ENCODE measurements at places on chromosomes 5 and 9.

DNA sequence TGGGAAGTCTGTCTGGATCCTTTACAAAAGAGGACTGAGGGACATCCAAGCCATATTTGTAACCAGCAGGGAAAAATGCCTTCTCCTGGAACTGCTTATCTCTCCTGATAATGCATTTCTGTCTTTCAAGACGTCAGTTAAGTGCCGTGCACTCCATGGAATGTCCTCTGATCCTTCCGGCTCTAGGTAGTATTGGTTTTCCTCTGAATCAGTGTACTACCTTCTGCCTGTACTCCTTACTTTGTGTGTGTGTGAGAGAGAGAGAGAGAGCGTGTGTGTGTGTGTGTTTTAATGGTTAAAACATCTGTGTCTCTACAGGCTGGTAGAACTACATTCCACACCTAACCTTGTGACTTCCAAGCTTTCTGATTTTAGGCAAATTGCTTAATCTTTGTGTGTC, 89.9 kb downstream of the PIP5K1B start:
- DNase-seq = no peak

DNA sequence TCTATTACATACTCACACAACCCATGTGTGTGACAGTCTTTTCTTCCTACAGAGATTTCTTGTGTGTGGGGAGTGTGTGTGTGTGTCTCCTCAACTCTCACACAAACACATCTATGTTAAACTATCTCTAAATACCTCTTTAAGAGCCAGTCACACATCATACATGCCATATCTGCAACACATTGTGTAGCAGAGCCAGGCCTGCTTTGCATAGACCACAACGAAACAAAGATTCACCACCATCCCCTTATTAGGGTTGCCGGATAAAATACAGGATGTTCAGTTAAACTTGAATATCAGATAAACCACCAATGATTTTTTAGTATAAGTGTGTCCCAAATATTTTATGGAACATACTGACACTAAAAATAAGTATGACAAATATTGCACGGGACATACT, 2.3 kb downstream of the FAM170A start:
- DNase-seq = no peak

- no peak for DNase-seq
Measured at GRCh38 chr9:108069991-108070390, 580.4 kb upstream of the KLF4 start.

- DNase-seq = no peak
Measured at GRCh38 chr5:106489004-106489403, 1181.7 kb downstream of the EFNA5 start.

DNA sequence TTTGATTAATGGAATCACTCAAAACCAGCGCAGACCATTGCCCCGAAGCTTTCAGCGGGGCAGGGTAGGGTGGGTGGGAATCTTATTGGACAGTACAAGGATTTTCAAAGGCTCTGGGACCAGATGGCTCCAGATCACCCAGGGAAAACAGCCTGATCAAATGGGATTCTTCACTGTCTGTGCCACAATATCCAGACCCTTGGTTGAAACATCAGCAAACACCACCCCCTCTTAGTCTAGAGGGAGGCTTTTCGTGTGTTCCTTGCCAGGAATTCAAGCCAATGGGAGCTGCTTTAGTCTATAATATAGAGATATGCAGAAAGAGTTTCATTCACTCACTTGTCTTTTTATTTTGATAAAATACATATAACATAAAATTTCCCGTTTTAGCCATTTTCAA, 1.7 kb downstream of the GFI1B start:
- DNase-seq = no peak

DNA sequence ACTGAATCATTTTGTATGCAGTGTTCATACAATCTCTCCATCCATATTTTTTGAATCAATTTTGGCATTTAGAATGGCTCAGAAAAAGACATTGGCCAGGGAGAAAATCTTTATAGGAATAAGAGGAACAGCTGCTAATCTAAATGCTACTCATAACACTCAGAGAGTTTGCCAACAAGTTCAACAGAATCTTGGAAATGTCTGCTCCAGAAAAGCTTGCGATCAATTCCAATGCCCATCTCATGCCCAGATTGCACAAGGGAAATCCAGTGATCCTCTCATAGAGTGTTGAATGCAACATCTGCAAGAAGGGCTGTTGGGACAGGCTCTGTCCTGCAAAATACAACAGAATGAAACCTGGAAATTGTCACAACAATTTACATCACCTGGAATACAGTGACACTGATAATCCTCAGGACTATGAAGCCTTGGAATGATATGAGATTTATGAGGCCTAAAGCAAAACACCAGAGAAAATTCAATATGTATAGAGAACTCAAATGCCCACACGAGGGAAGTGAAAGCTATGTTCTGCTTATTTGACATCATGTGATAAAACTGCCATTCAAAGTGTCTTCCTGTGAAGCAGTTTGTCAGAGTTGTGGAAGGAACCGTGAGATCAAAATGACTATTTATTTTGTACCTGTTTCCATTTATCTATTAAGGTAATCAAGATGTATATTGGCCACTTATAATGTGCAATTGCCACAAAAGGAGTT, 190.1 kb downstream of the PARP8 start:
- no peak for DNase-seq

DNA sequence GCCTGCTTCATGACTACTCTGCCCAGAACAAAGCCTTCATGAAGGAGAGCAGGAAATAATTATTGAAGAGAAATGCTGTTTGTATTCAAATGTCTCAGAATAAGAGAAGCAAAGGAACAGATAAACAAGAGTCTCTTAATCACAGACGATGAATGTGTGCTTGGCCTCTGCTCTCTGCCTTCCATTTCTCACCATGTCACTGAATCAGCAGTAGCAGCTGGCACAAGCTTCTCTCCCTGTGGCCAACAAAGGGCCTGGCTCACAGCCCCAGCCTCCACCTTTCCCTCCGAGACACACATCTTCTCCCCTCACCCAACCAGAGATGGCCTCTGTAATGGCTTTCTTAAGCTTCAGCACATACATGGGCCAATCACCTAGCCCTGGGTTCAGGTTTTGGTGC, 128.1 kb upstream of the SLIT3 start:
- no peak for DNase-seq

DNA sequence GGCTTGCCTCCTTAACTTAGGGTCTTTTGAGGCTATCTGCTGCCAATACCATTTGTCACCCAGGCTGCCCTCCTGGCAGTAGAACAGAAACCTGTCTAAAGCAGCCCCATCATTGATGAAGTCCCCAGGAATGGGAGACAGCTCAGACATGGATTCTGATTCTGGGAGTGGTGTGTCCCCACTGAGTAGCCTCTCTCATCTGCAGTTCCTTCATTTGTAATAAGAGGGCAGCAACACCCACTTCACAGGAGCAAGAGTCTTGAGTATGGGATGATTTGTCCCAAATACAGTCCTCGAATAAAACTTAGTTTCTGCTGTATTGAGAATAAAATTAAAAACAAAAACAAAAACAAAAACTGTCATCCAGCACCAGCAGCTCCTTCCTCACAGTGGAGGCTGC, 167.6 kb downstream of the ASTN2 start:
- no peak for DNase-seq

GRCh38 chr9:129270205-129270604, 92.1 kb upstream of the IER5L start:
- peak; percentile 64 for DNase-seq

DNA sequence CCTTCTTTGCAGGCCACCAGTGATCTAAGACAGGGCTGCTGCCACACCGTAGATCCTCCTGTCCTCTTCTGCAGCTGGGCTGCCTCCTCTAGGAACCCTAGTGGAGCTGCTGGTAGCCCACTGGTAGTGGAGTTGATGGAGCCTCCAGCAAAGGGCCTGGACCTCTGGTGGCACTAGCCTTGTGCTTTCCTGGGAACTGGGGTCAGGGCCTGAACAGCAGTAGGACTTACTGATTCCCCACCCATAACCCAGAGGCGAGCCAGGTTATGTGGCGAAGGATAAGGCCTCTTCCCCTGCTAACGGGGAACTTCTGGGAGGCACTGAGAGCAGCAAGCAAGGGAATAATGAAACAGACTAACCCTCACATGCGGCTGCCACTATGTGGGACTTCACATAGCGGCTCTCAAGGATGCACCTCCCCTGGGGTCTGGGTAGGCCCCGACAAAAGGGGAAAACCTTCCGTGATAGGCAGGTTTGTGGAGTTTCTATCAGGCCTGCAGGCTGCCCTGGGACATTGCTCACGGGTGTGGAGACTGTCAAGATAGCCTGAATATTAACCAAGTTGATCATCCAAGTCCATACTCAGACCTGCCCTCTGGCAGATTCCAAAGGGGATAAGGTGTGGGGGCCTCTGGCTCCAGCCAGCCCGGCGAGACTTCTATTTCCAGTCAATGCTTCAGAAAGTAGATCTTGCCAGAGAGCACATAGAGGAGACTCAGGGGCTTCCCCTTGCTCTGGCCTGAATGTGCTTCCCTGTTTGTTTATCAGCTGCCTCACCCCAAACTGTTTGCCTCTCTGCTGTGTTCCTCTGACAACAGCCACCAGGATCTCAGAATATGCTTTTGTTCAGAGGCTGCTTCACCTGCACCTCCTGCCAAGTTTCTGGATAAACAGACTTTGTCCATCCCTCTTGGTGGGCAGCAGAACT, 7.4 kb downstream of the SLC22A4 start:
- peak; percentile 52 for DNase-seq

DNA sequence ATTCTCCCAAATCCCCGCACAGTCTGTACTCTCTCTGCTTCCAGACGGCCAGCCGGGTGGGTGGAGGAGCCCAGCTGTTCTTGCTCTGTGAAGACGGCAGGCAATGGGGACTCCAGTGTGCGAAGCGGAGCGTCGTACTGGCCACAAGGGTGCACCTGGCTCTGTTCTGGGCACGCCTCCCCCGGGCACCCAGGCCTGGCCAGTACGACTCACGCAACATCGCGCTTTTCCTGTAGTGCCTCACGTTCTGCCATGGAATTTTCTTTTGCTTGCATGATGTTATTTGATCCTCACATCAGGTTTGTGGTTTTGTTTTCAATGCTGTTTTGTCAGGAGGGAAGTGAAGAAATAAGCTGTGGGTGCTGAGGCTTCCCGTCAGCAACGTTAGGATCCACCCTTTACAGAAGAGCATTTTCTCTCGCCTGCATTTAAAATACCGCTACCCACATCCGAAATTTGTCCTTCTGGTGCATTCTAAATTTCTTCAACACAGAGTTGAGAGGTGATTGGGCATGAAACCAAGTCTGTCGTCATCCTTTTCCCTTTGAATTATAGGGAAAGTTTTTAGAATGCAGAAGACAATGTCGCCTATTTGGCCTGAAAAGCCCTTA, 311.7 kb downstream of the TRIM36 start:
- no peak for DNase-seq

- DNase-seq = no peak
Measured at GRCh38 chr5:1873243-1873959, 9.3 kb downstream of the IRX4 start.

DNA sequence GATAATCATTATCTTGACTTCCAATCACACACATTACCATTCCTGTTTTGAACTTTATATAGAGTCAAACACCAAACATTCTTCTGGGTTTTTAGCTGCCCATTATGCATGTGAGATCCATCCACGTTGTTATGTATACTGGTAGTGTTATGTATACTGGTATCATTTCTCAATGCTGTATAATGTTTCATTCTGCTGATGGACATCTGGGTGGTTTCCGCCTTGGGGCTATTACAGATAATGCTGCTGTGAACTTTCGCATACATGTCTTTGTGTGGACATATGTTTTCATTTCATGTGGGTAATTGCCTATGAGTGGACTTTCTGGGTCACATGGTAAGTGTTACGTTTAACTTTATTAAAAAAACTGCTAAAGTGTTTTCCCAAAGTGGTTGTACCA, 217.8 kb upstream of the EFNA5 start:
- DNase-seq = no peak

DNA sequence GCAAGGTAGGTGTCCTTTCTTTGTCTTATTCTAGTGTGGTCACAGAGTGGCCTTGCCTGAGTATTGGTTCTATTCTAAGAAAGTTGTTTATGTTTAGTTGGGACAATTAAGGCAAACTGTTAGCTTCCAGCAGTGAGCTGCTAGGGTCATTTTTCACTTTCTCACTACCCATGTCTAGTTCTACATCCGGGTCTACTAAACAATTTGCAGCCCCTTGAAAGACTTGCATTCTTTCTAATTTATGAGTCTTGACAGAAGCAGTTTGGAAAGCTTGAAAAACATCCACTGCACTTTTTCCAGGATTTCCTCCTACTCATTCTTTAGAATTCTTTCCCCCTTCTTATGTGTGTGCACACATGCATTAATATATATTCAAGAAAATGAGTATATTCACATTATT, 892.2 kb upstream of the ACO1 start:
- DNase-seq = no peak

DNA sequence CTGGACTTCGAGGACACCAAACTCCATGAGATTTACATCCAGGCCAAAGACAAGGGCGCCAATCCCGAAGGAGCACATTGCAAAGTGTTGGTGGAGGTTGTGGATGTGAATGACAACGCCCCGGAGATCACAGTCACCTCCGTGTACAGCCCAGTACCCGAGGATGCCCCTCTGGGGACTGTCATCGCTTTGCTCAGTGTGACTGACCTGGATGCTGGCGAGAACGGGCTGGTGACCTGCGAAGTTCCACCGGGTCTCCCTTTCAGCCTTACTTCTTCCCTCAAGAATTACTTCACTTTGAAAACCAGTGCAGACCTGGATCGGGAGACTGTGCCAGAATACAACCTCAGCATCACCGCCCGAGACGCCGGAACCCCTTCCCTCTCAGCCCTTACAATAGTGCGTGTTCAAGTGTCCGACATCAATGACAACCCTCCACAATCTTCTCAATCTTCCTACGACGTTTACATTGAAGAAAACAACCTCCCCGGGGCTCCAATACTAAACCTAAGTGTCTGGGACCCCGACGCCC, 1.3 kb downstream of the PCDHGC3 start:
- no peak for DNase-seq

GRCh38 chr9:4499917-4500316, 9.6 kb downstream of the SLC1A1 start:
- DNase-seq = no peak

DNA sequence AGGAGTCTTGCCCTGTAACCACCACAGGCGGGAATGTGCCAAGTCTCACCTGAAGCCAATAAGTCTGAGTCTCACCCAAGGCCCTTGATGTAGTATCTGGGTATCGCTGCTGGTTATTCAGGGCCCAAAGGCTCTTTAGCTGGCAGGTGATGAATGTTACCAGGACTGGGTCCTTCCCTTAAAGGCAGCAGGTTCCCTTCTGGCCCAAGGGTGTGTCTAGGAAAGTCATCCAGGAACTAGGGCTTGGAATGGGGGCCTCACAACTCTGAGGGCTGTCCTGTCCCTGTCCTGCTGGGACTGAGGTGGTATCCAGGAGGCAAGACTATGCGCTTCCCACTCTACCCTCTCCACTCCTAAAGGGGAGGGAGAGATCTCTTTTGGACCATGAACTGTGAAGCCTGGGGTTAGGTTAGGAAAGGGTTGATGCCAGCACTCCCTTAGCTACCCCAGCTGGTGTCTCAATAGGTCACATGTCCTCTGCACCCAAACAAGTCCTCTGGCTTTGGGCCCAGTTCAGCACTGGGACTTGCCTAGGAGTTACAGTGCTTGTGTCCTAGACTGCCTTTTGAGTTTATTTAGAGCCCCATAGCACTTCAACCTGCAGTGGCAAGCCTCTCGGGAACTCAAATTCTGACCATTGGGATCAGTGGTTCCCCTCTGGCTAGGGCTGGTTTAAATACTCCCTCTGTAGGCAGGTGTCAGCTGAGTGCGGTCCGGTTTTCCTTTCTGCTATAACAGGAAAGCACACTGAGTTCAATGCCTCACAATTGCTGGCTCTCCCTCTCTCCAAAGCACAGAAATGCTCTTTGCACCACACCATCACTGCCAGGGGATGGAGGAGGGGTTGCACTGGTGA, 22.5 kb upstream of the RANBP3L start:
- no peak for DNase-seq

GRCh38 chr5:74281166-74281565, 359.4 kb downstream of the ENC1 start:
- no peak for DNase-seq

GRCh38 chr9:96500696-96501632, 51.0 kb downstream of the HABP4 start:
- DNase-seq = no peak
